AG09319 (cell line): ENCODE measurements at places on chromosomes 2 and 18.

- DNase-seq: no peak
Measured at GRCh38 chr2:195848119-195848899, 191.3 kb downstream of the SLC39A10 start.

DNA sequence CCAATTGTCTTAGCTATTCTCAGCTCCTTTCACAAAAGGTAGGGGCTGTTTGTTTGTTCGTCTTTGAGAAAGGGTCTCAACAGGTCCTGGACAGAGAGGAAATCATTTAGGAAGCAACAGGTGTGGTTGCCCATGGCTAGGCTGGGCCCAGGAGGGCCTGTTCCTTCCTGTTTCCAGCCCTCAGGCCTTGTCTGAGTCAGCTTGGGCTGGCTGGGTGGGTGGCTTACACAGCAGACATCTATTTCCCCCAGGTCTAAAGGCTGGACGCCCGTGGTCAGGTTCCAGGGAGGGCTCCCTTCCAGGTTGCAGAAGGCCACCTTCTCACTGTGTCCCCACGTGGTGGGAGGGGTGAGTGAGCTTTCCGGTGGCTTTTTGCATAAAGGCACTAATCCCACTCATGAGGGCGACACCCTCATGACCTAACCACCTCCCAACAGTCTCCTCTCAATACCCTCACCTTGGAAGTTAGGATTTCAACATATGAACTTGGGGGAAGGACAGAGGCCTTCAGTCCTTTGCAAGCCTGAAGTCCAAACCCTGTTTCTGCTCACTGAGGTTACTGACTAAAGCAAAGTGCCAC is 45.5 kb downstream of the ARHGEF4 start:
- DNase-seq: no peak

DNA sequence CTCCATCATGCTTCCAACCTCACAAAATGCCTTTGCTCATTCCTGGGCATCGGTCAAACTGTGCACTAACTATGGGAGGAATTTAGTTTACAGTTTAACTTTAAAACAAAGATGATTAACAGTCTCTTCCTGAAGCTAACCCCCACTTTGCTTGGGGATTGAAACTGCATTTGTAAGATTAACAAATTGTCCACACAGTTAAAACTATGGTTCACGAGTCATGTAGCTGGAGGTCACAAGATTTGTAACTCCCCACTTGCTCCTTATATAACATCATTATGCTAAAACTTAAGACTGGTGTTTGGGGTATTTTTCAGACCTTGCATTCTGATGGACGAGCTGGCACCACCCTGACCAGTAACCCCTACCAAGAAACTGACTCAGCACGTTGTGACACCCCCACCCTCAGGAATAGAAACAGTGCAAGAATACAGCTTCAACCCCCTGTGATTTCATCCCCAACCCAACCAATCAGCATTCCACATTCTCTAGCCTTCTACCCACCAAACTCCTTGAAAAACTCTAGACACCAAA is 252.3 kb downstream of the MBD5 start:
- DNase-seq: no peak

GRCh38 chr2:118291251-118291880 is 203.1 kb downstream of the INSIG2 start:
- DNase-seq: no peak

DNA sequence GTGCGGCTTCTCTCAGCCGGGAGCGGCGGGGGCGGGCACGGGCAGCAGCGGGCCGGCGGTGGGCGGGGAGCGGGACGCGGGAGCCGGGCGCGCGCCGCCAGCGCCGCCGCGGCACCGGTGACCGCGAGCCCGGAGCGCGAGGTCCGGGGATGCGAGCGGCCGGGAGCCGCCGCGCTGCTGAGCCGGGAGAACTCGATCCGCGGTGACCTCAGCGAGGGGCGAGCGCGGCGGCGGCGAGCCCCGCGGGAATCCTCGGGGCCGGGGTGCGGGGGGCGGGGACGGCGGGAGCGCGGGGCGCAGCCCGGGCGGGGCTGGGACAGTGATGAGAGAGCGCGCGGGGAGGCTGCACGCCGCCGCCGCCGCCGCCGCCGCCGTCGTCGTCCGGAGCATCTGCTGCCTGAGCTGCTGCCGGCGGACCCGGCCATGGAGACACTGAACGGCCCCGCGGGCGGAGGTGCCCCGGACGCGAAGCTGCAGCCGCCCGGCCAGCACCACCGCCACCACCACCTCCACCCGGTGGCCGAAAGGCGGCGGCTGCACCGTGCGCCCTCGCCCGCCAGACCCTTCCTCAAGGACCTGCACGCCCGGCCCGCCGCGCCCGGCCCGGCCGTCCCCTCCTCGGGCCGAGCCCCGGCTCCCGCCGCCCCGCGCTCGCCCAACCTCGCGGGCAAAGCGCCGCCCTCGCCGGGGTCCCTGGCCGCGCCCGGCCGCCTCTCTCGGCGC is at the start of gene MTCL1:
Gene MTCL1, plus strand, starts transcription at position 319 of the 723 bp plus-strand sequence. Its CDS starts 105 bp downstream, at position 424.
- no peak for DNase-seq
